ENCODE measurements at places on chromosomes 12 and 14.

- no peak for DNase-seq
Measured at GRCh38 chr12:32997471-32997870, 100.9 kb upstream of the PKP2 start.

- no peak for DNase-seq
Measured at GRCh38 chr12:94059394-94060368, 88.7 kb upstream of the PLXNC1 start.

DNA sequence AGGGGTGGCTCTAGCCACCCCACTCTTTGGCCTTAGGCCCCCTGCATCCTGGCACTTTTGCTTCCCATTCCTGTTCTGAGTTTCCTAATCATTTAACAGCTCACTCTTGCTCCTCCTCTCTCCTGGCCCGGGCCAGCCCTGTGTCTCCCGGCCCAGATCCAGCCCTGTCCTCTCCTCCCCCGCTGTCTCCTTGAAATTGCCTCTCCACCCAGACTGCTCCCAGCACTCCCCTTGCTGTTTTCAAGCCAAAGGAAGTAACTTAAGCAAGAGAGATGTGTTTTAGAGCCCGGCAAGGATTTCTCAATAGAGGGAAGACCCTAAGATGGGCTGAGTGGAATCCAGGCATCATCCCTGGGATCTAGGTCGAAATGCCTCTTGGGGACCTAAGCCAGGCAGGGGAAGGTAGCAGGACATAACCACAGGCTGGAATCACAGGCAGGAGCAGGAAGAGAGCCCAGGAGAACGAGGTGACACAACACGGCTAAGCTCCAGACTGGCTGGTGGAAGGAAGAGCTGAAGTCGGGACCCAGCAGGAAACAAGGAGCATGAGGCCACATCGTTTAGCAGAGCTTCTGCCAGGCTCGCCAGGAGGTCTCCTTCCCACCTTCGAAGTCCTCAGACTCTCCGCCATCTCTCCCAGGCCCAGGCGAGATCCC lies 2.0 kb upstream of the LRP1-AS start:
- no peak for DNase-seq

GRCh38 chr14:50107850-50108249 lies 8.5 kb downstream of the VCPKMT start:
- no peak for DNase-seq

DNA sequence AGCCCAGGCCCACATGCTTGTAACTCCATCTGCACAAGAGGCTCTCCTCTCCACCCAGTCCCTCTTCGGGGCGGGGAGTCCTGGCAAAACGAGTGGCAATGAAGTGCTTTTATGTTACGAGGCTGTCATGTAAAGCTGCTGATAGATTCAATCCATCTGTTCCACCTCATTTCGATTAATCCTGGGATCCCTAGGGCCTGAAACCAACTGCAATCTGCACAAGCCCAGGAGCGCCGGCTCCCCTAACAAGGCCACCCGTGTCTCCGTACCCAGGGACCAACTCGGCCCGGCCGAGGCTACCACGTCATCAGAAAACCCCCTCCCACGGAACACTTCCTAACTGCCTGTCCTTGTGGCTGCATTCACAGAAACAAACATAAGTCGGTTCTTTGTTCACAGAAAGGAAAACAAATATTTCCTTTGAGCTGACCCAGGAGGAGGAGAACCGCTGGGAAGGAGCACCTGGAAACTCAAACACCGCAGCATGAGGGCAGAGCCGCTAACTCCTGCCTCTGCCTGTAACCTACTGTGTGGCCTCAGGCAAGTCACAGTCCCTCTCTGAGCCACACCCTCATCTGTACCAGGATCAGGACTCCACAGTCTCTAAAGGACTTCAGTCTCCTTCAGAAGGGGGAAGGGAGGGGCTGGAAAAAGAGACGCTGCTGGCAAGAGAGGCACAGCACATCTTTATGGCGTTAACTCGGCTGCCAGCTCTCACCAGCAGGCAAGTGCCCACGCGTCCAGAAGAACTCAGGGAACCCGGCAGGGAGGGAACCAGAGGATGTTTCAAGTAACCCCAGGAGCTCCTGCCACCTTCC lies 47.8 kb downstream of the CCDC88C start:
- no peak for DNase-seq

- no peak for DNase-seq
Measured at GRCh38 chr12:98275131-98275475, 240.3 kb upstream of the TMPO start.

DNA sequence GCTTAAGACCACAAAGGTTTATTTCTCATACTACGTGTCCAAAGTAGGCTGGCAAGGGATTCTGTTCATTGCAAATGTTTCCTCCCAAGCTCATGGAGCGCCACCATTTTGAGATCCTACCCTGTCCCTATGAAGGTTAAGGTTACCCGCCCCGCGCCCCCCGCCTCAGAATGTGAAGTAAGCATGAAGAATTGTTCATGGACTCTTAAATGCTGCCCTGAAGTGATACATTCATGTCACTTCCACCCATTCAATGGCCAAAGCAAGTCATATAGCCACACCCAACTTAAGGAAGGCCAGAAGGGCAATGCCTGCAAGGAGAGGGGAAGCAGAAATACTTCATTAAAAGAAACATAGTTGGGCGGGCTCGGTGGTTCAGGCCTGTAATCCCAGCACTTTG lies 4.2 kb downstream of the TMEM253 start:
- no peak for DNase-seq

GRCh38 chr14:92465353-92466055 lies 48.1 kb upstream of the RIN3 start:
- DNase-seq: no peak

GRCh38 chr14:50335389-50335788 lies 23.3 kb downstream of the DMAC2L start:
- no peak for DNase-seq

DNA sequence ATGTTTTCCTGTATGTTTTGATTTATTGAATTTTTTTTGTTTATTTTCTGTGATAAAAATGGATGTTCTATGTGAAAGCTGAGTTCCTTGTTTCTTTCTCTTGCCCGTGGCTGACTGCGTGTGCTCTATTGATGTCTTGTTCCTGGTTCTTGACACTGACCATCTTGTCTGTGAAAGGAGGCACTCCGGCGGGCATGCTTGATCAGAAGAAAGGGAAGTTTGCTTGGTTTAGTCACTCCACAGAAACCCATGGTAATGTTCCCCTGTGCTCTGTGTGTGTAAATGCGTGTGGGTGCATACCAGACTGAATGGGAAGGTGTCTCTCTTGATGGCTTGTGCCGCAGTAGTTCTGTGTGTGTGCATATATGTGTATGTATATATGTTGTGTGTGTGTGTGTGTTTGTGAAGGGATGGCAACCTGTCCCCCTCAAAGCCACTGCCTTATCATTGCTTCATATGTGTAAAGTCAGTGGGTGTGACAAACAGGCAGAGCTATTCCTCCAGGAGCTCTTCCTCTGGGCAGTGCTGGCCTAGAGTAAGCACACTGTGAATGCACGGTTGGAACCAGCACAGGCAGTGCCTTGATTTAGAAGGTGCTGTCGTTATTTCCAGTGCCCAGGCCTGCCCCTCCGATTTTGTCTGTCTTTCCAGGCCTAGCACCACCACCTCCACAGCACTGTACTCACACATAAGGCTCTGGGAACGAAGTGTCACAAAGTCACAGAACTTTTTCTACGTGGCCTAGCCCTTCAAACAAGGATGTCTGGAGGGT lies 247.3 kb upstream of the FKBP4 start:
- no peak for DNase-seq

GRCh38 chr12:89070603-89071002 lies 281.7 kb downstream of the DUSP6 start:
- no peak for DNase-seq

- no peak for DNase-seq
Measured at GRCh38 chr14:72084935-72085334, 152.7 kb downstream of the RGS6 start.

GRCh38 chr12:132537836-132538662 lies 48.1 kb downstream of the FBRSL1 start:
- DNase-seq: no peak

- no peak for DNase-seq
Measured at GRCh38 chr12:50087995-50088394, 2.9 kb downstream of the SMARCD1 start.

DNA sequence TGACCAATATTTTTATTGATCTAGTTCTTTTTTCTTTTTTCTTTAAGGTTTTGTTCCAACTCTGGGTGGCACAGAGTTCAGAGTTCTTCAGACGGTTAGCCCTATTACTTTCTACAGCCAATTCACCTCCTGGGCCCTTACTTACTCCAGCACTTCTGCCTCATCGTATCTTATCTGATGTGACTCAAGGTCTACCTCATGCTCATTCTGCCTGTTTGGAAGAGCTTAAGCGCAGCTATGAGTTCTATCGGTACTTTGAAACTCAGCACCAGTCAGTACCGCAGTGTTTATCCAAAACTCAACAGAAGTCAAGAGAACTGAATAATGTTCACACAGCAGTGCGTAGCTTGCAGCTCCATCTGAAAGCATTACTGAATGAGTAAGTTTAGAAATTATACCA lies 64.7 kb downstream of the VEZT start:
- DNase-seq: no peak

- DNase-seq: peak; percentile 7
Measured at GRCh38 chr12:3380200-3381043, 110.6 kb upstream of the PRMT8 start.

GRCh38 chr12:1332327-1332726 lies 262.1 kb downstream of the FBXL14 start:
- no peak for DNase-seq

DNA sequence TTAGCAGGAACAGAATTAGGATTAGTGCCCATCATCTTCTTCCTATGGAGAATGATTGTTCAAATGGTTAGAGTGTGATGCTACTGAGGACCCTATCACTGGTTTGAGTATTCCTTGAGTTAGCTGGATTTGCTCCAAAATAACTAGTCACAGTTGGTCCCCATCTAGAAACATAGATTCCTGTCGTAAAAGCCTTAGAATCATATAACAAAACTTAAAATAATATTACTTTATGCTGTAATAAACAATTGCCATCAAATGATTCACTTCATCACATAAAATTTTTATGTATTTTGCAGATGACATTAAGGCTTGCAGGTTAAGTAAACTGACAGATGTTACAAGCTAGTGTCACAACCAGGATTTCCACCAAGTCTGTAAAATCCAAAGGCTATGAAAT lies 209.8 kb downstream of the CCER1 start:
- DNase-seq: no peak

DNA sequence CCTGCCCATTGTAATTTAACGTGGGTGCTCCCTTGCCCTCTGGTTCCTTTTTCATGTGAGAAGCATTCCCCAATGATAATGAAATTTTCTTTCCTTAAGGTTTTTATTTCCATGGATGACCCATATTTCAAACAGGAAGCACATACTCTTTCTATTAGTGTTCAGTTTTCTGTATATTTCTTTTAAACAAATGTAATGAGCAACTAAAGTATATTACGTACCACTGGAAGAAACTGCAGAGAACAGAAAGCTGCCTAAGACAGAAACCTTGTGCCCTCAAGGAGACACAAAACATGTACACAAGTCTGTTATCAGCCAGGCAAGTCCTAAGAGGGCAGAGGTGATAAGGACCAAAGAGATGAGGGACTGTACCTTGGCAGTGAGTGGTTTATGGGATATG lies 414.9 kb downstream of the ETNK1 start:
- no peak for DNase-seq

Measured in GOT3 (cell line).